ENCODE measurements at places on chromosomes 2 and 18.

- DNase-seq, result no peak
Observed at GRCh38 chr2:165008730-165009315, 53.5 kb upstream of the SLC38A11 start.

DNA sequence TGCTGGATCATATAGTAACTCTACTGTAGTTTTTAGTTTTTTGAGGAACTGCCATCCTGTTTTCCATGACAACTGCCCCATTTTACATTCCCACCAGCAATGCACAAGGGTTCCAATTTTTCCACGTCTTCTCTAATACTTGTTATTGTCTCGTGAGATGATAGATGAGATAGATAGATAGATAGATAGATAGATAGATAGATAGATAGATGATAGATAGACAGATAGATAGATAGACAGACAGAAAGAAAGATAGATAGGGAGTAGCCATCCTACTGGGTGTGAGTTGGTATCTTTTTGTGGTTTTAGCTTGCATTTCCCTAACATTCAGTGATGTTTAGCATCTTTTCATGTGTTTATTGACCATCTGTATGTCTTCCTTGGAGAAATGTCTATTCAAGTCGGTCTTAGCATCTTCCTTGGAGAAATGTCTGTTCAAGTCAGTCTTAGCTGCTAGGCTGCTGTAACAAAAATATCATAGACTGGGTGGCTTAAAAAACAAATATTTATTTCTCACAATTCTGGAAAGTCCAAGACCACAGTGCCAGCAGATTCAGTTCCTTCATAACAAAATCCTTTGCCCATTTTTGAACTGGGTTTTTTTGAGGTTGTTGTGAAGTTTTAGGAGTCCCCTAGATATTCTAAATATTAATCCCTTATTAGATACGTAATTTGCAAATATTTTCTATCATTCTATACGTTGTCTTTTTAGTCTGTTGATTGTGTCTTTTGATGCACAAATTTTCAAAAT lies 98.5 kb downstream of the BIN1 start:
- DNase-seq, result no peak

DNA sequence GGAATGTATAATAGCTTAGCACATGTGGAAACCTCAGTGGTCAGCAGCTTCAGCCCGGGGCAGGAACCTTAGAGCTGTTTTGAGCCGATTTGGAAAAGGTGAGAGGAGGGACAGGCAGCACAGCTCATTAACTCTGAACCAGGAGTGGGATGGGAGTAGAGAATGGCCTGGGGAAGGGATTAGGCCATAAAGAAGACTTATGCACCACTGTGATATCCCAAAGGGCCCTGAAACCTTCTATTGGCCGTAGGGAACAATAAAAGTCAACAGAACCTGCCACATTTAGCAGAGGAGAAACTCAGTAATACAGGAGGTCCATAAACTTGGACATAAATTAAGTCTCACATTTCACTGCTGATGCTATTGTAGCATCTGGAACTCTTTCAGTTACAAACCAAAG lies 124.2 kb upstream of the REV1 start:
- DNase-seq, result no peak

DNA sequence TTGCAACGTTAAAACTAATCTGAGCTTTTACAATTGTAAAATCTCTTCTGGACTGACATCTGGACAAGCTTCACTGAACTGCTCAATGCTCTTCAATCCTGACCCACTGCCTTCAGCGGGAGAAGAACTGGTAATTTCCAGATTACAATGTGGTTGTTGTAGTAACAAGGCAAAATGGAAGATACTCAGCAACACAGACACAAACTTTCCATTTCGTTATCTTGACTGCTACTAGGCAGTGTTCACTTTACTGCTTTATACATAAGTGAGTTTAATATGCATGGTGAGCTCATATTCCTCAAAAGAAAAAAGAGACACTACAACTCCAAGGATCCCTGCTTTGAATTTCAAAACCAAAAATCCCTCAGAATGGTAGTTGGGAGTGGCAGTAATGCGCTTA lies 51.9 kb downstream of the GRB14 start:
- no peak for DNase-seq

DNA sequence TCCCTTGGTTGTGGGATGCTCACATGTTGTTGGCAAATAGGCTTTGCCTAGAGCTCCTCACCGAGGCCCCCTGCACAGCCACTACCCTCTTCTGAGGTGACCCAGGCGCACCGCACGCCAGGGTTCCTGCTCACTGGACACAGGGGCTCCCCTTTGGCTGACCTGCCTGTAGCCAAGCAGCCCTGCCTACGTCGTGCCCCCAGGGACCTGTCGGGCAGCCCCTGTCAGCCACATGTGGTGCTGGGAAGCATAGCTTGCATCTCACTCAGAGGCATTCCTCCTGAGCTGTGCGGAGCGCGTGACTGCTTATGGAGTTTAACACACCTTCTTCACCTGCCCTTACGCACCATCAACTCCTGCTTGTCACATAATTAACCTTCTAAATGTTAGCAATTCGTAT lies 116.3 kb downstream of the ZNF236 start:
- DNase-seq, result no peak

GRCh38 chr2:175918935-175919334 lies 83.1 kb downstream of the LNPK start:
- DNase-seq, result no peak

- DNase-seq, result no peak
Observed at GRCh38 chr2:47654790-47655562, 128.0 kb upstream of the MSH6 start.

GRCh38 chr18:44602845-44603244 lies 77.8 kb upstream of the SETBP1 start:
- no peak for DNase-seq

DNA sequence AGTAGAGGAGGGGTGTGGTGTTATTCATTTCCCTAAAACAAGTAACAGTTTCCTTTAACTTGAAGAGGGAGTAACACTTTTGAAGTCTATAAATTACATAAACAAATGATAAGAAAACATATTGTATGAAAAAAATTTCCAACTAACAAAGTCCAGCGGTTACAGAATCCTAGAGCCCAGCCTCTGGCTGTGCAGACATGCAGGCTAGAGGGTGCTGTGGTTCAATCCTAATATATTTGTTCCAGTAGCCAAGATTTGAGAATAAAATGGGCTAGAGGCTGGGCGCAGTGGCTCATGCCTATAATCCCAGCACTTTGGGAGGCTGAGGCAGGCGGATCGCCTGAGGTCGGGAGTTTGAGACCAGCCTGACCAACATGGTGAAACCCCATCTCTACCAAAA lies 56.9 kb downstream of the WDR75 start:
- no peak for DNase-seq

- DNase-seq, result no peak
Observed at GRCh38 chr2:10831400-10831985, 18.9 kb upstream of the PDIA6 start.

- no peak for DNase-seq
Observed at GRCh38 chr18:49075681-49076080, 124.9 kb upstream of the SMAD7 start.

DNA sequence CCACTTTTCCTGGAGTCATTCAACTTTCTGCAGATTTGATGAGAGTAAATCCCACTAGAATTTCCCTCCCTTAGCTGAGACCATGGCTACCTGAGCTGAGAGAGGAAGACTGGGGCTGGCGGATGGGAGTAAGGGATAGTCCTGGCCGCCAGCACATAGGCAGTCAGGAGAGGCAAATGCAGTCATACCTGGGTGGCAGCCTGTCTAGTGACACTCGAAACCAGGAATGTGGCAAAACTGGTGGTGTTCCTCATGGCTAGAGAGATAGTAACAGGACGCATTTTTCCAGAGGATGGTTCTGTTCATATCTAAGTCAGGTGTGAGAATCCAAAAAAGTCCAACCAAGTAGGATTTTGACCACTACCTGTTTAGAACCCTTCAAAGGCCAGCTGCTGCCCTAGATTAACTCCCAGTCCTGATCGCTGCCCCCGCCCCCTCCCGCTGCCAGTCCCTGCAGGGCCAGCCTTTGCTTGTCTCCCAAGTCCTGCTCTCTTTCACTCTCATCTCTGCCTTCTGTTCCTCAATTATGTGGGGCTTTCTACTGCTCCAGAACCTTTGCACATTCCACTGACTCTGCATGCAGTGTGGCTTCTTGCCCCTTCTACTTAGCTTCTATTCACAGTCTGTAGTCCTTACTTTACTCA lies 17.4 kb upstream of the SCG2 start:
- no peak for DNase-seq

- no peak for DNase-seq
Observed at GRCh38 chr2:96236882-96237281, 28.3 kb upstream of the STARD7 start.

DNA sequence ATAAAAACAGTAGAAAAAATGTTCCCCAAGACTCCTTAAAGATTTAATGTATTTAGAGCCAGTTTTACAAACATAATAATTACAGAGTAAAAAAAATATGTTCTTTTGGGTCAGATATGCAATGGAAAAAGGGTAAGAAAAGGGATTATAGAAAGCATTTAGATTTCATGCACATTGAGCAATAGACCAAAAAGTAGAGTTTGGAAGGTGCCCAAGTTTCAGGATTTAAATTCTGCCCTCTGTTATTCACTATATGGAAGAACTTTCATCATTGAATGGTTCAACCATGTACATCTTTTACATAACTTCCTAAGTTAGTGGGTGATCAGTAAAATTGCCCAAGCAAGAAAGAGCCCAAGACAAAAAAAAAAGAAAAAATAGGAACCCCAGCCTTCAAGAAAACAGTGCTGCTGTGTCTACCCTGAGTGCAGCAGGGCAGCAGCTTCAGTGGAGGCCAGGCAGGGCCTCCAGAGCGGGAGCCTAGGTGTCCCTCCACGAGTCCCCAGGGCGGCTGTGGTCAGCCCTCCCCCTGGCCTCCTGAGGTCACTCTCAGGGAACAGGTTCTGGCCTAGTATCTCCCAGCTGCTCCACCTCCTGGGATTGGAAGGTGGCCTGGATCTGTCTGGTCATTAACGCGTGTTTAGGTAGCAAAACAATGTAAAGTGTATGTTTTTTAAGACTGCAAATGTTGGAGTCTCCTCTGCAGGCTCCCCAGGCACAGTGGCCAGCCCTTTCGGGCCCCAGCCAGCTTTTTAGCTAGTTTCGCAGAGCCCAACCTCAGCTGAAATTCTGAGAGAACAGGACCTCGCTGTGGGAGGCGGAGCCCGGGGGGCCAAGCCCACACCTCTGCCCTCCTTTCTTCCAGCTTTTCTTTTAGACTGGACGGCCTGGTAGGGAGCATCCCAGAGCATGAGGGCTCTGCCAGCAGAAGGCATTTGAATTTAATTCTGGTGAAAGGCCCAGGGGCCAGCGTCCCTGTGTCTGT lies 77.3 kb downstream of the TEX51 start:
- no peak for DNase-seq

DNA sequence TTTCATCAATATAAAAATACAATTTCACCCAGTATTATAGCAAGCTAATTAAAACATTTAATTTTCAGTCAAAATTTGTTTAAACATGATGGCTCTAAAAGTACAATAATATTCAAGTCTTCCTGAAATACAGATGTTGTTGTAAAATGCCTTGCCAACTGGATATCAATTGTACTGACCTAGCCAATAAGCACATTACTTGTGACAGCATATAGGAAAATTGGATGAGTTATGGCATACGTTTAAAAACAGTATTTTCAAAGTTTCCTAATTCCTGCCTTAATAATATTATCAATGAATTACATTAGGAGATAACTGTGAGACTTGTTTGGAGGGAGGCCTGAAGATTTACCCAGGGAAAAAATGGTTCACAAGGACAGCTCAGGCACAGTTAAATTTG lies 336.9 kb upstream of the CDH20 start:
- no peak for DNase-seq

DNA sequence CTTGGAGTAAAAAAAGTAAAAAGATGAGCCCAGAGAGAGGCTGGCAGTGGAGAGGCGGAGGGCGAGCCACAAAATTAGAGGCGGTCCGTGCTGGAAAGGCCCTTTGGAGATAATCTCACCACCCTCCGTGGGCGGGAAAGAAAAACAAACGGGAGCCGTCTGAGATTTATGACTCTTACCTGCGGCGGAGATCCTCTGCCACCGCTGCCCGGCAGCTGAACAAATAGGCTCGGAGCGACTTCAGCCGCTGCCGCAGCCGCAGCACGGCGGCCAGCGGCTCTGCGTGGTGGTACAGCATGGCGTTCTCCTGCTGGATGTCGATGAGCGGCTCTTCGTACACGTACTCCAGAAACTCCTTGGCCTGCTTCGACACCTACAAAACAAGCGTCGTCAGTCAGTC lies 94.6 kb downstream of the PLEKHM3 start:
- no peak for DNase-seq

DNA sequence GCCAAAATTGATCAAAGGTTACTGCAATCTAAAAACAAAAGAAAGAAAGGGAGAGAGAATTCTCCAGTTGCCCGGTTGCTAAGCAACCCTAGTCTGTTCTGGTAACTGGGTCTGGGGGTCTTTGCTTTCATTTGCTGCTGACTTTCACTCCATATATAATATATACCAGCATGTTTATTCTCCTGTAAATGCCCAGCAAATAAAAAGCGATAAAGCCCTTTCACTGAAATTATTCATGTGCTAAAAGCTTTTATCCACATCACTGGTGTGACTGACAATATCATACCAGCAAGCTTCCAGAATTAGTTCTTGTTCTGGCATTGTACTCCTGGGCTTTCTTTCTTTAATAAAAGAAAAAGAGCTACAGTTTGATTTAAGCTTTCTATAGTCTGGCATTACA lies 75.5 kb upstream of the ST8SIA3 start:
- DNase-seq, result no peak

- no peak for DNase-seq
Observed at GRCh38 chr18:48992791-48993555, 42.2 kb upstream of the SMAD7 start.

GRCh38 chr2:32678825-32679224 lies 51.0 kb downstream of the TTC27 start:
- DNase-seq, result no peak

GRCh38 chr18:4172196-4173100 lies 282.7 kb downstream of the DLGAP1 start:
- no peak for DNase-seq

DNA sequence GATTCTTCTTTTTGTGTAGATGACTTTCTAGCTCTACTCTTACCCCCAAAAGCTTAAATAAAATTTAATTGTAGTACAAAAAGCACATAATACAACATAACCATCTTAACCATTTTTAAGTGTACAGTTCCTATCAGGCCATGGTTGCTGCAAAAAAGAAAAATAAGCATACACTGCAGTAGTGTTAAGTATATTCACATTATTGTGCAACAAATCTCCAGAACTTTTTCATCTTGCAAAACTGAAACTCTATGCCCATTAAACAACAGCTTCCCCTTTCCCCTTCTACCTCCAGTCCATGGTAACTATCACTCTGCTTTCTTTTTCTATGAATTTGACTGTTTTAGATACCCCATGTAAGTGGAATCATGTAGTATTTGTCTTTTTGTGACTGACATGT lies 18.1 kb downstream of the PPM1B start:
- DNase-seq, result no peak

- DNase-seq, result no peak
Observed at GRCh38 chr18:63903851-63904570, 3.7 kb upstream of the SERPINB10 start.

- DNase-seq, result no peak
Observed at GRCh38 chr2:38740851-38741731, 10.1 kb downstream of the SRSF7 start.

- no peak for DNase-seq
Observed at GRCh38 chr2:55196526-55196925, 35.6 kb downstream of the CLHC1 start.

All from stimulated activated CD4-positive, alpha-beta T cell treated with anti-CD3 and anti-CD28 coated beads, Interleukin-12 subunit alpha, Interleukin-12 subunit beta, amount 100 ng/mL, for 24 hours (primary cell).